ENCODE measurements at places on chromosomes 5 and 9.

- DNase-seq, result no peak
Measured at GRCh38 chr9:7316967-7317366, 482.6 kb downstream of the DMAC1 start.

GRCh38 chr5:177334155-177334551, 17.3 kb downstream of the LMAN2 start:
- no peak for DNase-seq

DNA sequence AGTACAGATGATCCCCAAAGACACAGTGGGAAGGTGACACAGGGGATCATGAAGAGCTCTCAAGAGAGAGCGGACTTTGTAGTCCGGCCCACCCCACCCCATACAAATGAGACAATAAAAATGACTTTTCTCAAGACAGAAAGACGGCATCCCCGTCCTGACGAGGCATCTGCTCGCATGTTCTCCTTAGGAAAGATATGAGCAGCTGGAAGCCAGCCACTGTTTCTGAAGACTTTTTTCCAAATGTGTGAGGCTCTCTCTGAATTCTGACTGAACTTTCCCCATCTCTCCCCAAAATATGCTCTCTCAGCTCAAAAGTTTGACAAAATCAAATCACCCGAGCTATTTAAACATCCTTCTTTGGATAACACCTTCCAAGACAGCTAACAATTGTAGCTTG, 105.2 kb downstream of the RFK start:
- no peak for DNase-seq

- no peak for DNase-seq
Measured at GRCh38 chr5:141172381-141173204, at the start of gene PCDHB7. PCDHB7 (plus strand) TSS chr5:141172644; CDS start chr5:141172836, 192 bp downstream.

DNA sequence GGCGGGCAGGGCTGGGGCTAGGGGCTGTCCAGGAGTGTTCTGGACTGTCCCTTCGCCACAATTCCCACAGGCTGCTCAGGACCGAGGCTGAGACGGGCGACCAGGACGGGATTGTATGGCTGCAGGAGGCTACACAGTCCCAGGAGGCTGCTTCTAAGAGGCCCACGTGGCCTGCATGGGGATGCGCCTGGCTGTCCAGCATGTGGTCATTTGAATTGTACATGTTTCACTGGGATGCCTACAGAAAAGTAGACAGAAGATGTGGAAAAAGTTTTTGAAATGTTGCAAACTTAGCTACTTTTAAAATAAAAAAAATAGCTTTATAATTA, 32.6 kb upstream of the SPTLC1 start:
- DNase-seq, result no peak

DNA sequence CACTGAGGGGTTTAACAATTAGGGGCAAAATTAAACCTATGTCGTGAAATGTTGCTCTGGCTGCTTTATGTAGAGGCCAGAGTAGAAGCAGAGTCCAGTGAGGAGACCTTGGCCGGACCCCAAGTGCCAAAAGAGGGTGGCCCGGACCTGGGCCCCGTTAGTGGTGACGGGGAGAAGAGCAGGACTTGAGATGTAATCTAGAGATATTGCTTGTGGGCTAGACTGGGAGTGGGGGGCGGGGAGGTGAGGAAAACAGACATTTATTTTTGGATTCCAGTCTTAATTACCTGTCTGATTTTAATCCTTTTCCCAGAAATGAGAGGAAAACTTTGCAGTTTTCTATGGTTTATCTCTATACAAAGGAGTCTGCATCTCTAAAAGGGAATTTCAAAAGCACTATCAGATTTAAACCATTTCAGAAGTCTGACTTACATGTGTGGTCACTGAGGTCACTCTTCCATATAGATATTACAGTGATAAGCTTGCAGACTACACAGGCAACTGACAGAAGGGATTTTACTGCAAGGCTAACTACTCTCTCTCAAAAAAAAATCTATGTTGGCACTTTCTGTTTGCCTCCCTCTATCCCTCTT, 108.1 kb downstream of the MED27 start:
- DNase-seq, result no peak

- DNase-seq, result no peak
Measured at GRCh38 chr5:135824541-135825041, 9.9 kb upstream of the SLC25A48 start.

DNA sequence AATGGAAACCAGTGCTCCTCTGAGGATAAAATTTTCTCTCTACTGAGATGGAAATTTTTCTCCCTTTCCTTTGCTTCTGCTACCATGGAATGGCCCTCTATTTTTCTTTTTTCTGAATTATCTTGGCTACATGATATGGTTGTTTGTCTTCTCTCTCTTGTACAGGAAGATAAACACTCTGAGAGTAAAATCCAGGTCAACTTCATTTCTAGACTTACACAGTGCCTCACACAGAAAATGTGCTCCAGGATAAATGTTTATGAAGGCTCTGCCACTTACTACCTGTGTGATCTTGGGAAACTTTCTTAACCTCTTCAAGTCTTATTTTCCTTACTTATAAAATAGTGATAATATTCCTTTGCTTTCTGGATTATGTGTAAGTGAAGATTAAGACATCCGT, 153.9 kb downstream of the PRELID2 start:
- no peak for DNase-seq

GRCh38 chr5:75042522-75042921, 9.8 kb downstream of the GCNT4 start:
- no peak for DNase-seq

- peak; percentile 51 for DNase-seq
Measured at GRCh38 chr9:85940275-85940831, 593 bp upstream of the NAA35 start.

GRCh38 chr9:136525841-136526499, 19.9 kb downstream of the NOTCH1 start:
- no peak for DNase-seq

DNA sequence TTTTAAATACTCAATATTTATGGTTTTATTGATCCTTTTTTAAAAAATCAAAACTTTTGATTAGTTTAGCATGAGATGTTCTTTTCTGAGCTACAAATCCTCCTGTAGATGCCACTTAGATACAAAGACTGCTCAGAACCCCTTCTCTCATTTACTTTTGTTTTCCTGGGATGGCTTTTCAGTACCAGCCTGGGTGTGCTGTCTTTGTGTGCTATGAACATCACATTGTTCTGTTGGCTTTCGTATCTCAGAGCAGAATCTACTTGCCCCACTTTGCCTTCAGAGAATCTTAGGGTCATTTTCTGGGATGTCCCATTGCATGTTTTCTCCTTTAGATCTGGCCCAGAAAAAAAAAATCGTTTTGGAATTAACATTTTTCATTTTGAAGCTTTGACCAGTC, 85.9 kb downstream of the RASGRF2 start:
- no peak for DNase-seq

- no peak for DNase-seq
Measured at GRCh38 chr9:136840140-136840876, 2.0 kb upstream of the AJM1 start.

GRCh38 chr5:95671826-95672225, 11.0 kb downstream of the SPATA9 start:
- DNase-seq, result no peak

- DNase-seq, result no peak
Measured at GRCh38 chr5:179530069-179530998, 20.0 kb upstream of the RUFY1 start.

DNA sequence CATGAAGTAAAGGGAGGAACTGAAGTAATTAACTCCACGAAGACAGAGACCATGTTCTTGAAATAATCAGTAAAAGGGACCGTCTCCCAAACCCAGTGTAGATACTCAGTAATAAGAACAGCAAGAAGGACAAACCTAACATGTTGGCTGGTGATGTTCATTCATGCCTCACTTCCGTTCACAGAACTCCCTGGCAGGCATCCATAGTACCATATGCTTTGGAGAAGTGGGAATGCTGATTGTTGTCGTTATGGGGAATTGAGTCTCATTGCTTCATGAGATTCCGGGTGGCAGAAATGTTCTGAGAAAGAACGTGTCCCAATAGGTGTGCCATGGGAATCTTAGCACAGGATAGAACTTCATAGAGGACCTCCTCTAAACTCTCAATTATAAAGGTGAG, 452.3 kb downstream of the ZSWIM6 start:
- DNase-seq, result no peak

DNA sequence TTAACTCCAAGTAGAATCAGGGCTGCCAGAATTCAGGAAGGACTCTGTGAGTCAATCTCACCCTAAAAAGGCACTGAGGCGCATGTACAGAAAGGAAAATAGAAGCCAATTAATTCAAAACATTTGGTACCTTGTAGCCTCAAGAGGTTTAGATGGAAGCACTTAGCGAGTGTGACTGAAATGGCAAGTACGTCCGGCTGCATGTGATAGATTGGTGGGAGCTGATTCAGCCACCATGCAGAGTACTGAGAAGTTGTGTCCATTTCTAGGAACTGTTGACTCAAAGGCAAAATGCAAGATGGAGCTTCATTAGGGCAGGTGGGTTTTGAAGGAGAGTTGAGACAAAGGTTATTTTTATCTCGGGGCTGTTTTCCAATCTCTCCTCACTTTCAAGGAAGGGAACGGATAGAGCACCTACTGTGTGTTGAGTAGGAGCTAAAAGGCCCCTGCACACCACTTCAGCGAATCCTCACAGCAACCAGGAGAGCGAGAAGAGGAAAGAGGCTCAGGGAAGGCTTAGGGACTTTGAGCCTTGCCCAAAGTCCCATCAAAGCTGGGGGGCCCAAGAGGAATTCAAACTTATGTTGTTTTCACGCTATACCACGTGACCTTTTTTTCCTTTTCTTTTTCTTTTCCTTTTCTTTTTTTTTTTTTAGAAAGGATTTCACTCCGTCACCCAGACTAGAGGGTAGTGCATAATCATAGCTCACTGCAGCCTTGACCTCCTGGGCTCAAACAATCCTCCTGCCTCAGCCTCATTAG, 34.6 kb upstream of the CPEB4 start:
- DNase-seq, result no peak

GRCh38 chr5:32584646-32585045, 711 bp upstream of the SUB1 start:
- DNase-seq, result no peak

- DNase-seq, result no peak
Measured at GRCh38 chr9:112939418-112939817, 48.7 kb upstream of the SLC46A2 start.

DNA sequence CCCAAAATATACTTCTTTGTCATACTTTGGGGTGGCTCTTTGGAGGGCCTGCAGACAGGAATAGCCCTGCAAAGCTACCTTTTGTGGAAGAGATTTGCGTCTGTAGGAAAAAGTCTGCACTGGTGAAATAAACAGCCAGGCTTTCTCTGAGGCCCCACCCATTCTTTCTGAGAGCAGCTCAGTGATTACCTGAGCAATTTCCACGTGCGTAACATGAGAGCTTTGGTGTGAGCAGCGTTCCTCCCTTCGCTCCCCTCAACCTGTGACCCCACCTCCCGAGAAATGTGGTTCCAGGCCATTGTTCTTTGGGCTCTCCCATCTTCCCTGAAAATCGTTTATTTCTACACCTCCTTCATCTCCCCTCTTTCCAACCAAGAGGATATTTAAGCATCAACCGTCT, 23.8 kb upstream of the FBP1 start:
- no peak for DNase-seq

- DNase-seq, result no peak
Measured at GRCh38 chr9:126216826-126217225, 109.8 kb upstream of the MVB12B start.

- DNase-seq, result no peak
Measured at GRCh38 chr5:14039576-14039975, 95.1 kb upstream of the DNAH5 start.

DNA sequence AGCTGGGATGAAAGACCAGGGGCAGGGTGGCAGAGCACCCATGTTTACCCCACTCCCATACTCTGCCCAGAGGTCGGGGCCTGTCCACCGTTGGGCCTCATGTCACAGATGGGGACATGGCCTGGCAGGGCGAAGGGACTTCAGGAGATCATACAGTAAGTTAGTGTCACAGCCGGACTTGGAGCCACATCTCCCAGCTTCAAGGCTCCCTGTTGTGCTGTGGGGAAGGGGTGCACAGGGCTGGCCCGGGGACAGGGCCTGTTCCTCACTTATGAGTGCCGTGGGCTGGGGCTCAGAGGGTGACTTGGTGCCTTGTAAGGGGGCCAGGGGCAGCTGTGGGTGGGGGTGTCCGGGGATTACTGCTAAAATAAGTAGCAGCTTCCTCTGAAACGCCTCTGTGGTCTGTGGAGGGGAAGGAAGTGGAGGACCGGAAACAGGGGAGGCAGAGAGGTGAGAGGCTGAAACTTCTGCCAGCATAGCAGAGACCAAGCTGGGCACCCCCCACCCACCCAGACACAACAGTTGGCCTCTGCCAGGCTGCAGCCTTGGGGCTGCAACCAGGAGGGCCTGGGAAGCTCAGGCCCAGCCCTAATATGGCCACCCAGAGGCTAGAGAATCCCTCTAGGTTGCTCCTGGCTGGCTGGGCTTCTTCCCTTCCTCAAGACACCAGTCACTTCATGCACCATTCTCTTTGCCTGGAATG, 41.1 kb upstream of the NEK6 start:
- no peak for DNase-seq

DNA sequence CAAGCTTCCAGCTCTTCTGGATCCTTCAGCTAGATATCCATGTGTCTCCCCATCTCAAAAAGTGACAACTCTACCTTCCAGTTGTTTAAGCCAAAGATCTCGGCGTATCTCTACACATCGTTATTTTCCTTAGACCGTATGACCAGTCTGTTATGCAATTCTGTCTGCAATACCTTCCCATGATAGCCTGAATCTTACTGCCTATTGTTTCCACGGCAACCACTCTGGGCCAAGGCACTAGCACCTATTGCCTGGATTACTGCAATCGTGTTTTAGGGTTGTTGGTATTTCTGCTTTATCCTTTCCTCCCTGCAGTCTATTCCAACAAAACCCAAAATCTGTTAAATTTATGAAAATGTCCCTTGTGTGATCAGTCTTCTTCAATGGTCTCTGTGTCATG, 448.4 kb downstream of the MTRR start:
- no peak for DNase-seq

DNA sequence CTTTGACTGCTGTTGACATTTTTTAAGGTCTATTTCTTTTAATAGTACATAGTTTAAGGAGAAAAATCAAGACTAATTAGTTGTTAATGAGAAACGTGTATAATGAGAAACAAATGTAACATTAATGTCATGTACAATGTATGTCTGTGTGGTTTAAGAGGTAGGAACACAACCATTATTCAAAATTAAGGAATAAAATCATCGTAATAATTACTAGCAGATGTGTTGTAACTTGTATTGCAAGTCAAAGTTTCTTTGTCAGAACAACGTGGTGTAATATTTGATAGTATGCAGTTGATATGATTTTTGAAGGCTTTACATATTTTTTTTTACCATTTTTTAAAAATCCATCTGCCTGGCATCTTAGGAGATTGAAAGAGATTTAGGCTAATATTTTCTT, 120.2 kb upstream of the ARRDC3 start:
- no peak for DNase-seq

GRCh38 chr5:88518131-88519016, 249.7 kb upstream of the TMEM161B start:
- DNase-seq, result no peak

Data from SW 1271 (cell line).